ENCODE measurements at places on chromosomes 7 and 10. TPM values are rescaled to one million over a fixed set of nuclear protein-coding genes. Genes with fewer than 3 reads are reported as not detected.

GRID2IP gene
- not detected for total RNA-seq

HMX2 gene
- total RNA-seq: not detected

LIPF gene
- total RNA-seq: not detected

DNA sequence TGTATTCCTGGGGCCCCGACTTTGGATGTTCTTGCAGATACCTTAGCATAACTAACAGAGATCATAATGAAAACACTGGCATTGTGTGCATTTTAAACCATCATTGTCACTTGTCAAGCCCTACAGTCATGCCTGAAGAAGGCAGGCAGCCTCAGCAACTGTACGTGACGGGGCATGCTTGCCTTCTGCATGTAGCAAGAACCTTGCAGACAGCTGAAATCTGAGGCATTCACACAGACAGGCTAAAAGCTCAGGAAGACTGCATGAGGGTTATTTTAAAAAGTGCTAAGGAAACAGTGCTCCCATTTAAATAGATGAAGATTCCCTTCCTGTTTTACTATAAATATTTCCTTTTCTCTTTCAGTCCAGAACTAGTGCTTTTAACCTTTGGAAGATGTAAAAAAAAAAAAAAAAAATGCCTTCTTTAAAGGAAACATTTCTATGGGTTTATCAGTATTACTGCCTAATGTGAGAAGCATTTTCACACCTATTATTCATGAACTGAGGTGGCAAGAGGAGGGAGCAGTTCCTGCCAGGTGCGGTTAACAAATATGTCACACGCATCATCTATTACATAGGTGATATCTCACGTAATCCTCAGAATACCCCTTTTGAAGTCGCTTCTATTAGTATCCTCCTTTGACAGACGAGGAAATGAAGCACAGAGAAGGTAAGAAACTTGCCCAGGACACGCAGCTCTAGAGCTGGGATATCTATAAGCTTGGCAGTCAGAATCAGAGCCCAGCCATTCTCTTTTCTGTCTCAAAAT, 88.1 kb downstream of the PRKCQ start:
- DNase-seq: no peak

- no peak for DNase-seq
Measured at GRCh38 chr7:94778711-94779459, 123.0 kb upstream of the SGCE start.

DNA sequence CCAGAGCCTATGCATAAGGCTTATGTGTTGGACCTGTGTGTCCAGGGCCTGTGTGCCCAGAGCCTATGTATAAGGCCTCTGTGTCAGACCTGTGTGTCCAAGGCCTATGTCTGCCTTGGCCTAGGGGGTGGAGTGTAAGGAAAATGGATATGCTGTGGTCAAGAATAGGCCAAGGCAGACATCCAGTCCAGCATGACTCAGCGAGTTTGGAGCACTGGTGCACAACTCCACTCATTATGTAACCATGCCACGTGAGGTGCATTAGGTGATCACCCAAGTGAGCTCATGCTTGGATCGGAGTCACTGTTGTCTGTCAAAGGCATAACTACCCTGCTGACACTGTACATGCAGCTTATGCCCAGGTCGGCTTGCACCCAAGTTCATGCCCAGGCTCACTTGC, 238.9 kb downstream of the CACNA2D1 start:
- peak; percentile 73 for DNase-seq

DNA sequence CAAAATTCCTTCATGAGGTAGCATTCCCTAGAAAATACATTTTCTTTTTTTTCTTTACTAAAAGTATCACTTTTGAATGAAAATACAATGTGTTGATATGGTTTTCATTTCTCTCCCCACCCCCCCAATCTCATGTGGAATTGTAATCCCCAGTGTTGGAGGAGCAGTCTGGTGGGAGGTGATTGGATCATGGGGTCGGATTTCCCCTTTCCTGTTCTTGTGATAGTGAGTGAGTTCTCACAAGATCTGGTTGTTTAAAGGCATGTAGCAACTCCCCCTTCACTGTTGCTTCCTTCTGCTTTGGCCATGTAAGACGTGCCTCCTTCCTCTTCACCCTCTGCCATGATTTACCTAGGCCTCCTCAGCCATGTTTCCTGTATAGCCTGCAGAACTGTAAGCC, 790.3 kb upstream of the KCND2 start:
- no peak for DNase-seq

- peak; percentile 49 for DNase-seq
Measured at GRCh38 chr10:133115976-133116375, 28.3 kb downstream of the ADGRA1 start.

DNA sequence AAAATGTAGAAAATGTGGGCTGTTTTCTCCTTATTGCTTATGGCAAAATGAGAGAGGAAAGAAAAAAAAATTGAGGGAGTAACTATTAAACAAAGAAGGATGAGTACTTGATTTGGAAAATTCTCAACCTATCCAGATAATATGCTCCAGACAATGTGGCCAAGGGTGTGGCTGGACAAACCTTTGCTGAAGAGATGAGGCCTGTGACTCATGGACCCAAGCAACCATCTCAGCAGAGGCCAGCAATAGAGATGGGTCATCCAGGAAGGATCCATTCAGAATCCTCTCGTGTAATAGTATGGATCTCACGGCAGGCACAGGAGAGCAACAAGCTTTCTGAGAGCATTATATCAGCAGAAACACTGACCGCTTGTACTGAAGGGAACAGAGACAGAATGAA, 120.3 kb upstream of the CELF2 start:
- no peak for DNase-seq

- no peak for DNase-seq
Measured at GRCh38 chr7:156480671-156481070, 159.9 kb upstream of the RNF32 start.

- DNase-seq: no peak
Measured at GRCh38 chr7:25255611-25256332, 27.5 kb upstream of the NPVF start.

All from heart left ventricle (tissue), 16 donors.